ENCODE measurements at places on chromosomes 16 and 17.
A peak's percentile ranks its signal among the peaks of the same experiment; 100 is the strongest.

DNA sequence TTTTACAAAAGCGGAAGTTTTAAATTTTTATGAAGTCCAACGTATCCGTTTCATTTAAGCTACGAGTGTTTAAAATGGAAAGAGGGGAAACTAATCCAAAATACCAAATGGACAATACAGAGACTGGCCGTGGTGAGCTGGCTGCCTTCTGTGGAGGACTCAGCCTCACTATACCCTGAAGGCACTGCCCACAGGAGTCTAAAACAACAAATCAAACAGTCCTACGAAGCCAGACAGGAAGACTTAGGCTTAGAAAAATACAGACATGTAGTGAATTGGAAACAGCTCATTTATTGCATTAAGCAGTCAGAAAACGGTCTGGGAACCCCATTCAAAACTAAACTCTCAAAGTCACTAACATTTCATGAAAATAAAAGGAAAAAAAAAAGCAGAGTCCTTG is 75.1 kb downstream of the CYTH1 start:
- peak; percentile 12 for DNase-seq

DNA sequence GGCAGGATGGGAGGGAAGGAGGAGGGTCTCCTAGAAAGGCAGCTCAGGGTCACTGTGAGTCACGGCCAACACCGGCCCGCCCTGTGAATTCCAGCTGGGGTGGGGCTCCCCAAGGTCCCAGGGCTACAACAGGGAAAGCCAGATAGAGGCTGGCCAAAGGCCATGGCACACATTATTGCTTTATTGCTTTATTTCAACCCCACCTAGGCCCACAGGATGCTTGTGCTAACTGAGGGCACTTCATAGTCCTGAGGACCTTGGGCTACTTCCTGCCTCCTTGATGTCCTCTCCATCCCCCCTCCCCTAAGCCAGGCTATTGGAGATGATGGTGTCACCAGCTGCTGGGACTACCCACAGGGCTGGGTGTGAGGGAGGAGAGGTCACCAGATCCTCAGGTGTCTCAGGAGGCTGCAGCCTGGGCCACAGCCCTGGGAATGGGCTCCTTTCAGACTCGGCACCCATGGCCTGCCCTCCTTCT is 26.1 kb downstream of the LRRC75A start:
- DNase-seq, result no peak

- DNase-seq, result no peak
Measured at GRCh38 chr16:87764600-87765472, 950 bp downstream of the KLHDC4 start.

- DNase-seq, result peak; percentile 2
Measured at GRCh38 chr17:67718325-67718941, 697 bp downstream of the NOL11 start.

- no peak for DNase-seq
Measured at GRCh38 chr16:65843941-65844340, 522.5 kb upstream of the CDH5 start.

DNA sequence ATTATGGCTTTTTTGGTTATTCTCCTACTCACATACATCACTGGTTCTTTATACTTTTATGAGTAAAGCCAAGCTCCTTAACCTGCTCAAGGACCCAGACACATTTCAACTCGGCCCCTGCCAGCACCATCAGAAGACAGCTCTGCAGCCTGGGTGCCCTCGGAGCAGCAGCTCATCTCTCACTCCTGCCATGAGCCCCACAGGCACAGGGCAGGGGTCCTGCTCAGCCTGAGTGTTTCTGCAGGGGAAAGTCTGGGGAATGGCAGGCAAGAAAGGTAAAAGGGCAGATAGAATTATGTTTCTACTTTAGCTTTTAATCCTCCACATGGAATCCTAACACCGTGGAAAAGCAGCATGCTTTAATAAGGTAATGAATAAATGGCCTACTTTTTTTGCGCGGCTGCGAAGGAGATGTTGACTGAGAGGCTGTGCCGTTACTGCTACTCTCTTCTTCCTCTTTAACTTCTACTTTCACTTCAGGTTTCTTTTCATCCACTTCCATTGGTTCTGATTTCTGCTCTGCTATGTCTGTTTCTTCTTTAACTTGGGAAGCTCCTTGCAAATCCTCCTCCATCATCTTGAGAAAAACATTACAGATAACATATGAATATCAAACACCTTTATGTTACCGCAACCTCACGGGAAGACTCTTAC is 50.1 kb upstream of the TRAP1 start:
- DNase-seq, result no peak

GRCh38 chr17:58265271-58265670 is 15.5 kb downstream of the MPO start:
- DNase-seq, result no peak

DNA sequence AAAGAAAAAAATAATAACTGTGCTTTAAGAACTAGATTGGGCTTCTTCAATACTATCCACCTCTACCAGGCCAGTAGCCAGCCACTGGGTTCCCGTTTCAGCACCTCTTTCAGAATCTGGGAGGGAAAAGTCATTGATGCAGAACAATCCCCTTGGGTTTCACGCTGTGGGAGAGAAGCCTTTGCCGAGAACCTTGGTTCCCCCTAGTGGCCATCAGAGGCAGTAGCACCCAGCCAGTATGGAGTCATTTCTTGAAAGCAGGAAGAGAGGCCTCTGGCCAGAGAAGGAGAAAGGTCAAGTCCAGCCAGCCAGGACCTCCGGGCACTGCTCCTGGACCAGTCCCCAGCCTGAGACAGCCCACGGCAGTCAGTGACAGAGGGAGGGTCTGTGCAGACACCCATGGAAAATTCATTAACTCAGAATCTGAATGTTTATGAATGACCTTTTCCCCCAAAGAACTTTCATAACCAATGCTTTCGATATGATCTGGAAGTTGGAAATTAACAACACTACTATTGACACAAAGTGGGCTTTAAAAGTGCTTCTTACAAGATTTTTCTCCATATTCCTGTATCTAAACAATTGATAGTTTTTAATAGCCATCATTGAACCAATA is 51.2 kb upstream of the CDH5 start:
- DNase-seq, result peak; percentile 57

- no peak for DNase-seq
Measured at GRCh38 chr16:83946154-83946780, 6.8 kb upstream of the OSGIN1 start.

DNA sequence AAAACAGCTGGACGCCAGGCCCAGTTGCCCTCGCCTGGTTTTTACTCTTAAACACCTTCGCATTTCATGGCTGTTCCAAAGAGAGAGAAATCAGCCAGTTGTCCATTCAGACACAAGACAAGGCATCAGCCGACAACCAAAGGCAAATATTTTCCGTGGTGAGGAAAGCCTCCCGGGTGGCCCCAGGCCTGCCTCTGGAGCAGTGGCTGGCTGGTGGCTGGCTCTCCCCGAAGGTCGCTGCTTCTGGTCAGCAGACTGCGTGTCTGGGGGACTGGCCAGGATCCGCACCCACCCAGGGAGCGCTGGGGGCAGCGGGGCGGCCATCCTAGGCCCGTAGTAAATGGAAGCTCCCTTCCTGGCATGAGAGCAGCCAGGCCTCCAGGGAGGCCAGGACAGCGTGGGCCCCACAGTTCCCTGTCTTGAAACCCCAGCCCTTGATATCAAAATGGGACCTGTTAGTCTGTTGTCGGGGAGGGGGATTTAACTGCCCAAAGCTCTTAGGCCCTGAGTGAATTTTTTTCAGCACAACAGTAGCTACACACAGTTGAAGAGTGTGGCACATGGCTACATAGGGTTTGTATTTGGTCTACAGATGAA is 57.7 kb downstream of the SREBF1 start:
- no peak for DNase-seq

DNA sequence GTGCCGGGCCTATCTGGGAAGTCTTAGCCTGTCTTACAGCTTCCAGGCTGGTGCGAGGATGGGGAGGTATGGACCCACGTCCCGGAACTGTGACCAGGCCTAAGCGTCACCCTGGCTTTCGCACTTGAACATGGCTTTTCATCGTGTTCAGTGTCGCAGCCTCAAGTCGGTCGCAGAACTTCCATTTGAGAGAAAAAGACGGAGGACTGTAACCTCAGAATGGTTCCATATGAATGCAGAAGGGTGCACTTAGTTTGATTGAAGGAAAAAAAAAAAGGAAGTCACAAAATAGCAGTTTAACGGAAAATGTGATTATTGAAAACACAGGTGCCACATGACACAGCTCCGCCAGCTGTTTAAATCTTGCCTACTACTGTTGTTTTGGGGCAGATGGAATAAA is 30.2 kb upstream of the JPT2 start:
- no peak for DNase-seq

DNA sequence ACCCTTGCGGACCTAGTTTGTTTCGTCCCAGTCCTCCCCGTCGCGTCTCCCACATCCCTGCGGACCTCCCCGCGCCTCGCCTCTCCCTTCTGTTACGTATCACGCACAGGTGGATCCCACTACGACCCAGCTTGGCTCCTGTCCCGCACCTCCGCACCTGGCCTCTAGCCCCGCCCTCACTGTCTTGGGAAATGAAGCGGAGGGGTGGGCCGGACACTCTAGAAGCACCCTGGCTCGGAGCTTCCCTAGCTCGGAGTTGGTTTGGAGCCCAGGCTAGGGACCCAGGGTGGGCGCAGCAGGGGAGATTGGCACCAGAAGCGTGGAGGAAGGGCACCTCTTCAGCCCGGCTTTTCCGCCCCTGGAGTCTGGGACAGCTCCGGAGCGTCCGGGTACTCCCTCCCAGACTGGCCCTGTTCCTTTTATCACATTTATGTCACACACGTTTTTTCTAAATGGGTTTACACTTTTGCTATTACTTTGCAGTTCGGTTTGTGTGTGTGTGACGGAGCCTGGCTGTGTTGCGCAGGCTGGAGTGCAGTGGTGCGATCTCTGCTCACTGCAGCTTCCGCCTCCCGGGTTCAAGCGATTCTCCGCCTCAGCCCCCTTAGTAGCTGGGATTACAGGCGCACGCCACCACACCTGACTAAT is 1.4 kb upstream of the CEMP1 start:
- DNase-seq, result no peak

DNA sequence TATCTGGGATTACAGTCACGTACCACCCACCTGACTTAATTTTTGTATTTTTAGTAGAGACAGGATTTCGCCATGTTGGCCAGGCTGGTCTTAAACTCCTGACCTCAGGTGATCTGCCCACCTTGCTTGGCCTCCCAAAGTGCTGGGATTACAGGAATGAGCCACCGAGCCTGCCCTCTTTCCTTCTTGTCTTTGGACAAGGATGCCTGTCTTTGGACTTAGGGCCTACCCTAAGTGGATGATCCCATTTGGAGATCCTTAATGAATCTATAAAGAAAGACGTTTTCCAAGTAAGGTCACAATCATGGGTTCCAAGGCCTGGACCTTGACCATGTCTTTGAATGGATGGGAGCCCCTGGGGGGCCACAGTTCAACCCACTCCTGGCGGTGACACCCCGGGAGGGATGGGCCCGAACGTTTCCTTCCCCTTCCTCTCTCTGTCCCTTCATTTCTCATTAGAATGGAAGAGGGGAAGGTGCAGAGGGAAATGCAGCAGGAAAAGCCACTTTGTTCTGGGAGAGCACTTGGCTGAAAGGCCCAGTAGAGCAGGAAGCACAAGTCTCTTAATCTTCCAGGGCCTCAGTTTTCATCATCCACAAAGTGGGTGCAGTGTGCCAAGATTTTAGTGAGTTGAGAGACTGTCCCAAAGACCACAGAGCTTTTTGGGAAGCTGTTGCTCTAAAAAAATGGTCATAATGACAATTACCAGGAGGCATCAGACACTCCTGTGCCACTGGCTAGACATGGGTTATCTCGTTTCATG is 353.3 kb downstream of the SEC14L1 start:
- DNase-seq, result no peak

- DNase-seq, result no peak
Measured at GRCh38 chr17:52155301-52155700, 3.2 kb downstream of the CA10 start.

DNA sequence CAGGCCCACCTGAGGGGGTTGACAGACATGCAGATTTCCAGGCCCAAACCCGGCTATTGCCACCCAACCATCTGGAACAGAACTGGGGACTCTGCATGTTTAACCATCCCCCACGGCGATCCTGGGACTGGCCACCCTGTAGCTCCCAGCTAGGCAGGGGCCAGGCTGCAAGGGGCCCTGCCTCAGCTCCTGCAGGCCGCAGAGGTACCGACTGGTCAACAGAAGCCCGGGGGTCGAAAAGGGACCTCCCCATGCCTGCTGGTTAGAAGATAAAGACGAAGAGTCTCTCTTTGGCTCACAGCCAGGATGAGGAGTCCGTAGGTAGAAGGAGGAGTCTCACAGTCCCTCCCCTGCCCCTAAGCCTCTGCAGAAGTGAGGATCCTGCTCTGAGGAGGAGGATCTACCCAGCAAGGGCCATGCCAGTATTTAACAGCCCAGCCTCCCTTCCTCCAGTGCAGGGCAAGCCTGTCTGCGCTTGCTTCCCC is 223.4 kb upstream of the TNRC6C start:
- DNase-seq, result no peak

GRCh38 chr17:1951920-1952319 is 73.2 kb downstream of the RTN4RL1 start:
- DNase-seq, result no peak

DNA sequence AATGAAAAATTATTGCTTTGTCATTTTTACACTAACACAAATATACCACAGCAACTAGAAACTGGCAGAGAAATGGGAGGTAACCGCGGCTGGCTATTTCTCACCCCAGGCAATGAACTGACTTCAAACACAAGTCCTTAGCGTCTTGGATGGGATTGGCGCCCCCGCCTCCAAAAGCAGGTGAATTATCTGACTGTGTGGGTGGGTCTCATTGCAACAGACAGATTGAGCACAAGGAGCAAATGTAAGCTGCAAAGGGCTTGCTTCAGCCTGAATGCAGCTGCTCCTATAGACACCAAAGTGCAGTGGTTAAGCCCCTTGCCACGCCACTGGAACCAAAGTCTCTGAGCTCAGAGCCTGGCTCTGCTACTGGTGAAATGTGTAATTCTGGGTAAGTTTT is 225.0 kb downstream of the XYLT1 start:
- no peak for DNase-seq

DNA sequence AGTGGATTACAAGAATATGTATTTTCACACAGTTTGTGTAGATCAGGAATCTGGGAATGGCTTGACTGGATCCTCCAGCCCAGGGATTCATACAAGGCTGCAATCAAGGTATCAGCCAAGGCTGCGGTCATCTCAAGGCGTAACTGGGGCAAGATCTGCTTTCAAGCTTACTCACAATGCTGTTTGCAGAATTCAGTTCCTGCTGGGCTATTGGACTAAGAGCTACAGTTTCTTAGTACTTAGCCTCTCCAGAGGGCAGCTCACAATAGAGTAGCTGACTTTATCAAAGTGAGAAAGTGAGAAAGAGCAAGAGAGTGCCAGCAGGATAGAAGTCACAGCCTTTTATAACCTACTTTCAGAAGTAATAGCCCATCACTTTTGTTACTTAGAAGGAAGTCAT is 211.0 kb downstream of the MAP2K6 start:
- DNase-seq, result no peak

- no peak for DNase-seq
Measured at GRCh38 chr16:17459903-17460521, 10.7 kb downstream of the XYLT1 start.

DNA sequence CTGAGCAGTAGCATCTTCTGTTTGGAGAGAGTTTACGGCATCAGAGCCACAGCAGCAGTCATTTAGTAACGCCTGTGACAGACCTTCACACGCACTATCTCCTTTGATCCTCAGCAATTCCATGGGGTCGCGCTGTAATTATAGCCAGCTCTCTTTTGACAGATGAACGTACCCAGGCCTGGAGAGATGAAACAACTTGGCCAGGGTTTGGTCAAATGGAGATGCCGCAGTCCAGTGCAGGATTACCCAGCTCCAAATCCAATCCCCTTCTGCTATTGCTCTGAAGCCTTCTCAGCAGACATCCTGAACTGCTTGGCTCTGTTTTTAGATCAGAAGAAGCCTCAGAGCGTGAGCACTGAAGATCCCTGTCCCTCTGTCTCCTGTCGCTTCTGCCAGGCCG is 83.9 kb downstream of the SOX9 start:
- DNase-seq, result no peak
